ENCODE measurements at places on chromosomes 1 and 21.

- DNase-seq, result no peak
Measured at GRCh38 chr21:31553926-31554325, 105.6 kb upstream of the SOD1 start.

DNA sequence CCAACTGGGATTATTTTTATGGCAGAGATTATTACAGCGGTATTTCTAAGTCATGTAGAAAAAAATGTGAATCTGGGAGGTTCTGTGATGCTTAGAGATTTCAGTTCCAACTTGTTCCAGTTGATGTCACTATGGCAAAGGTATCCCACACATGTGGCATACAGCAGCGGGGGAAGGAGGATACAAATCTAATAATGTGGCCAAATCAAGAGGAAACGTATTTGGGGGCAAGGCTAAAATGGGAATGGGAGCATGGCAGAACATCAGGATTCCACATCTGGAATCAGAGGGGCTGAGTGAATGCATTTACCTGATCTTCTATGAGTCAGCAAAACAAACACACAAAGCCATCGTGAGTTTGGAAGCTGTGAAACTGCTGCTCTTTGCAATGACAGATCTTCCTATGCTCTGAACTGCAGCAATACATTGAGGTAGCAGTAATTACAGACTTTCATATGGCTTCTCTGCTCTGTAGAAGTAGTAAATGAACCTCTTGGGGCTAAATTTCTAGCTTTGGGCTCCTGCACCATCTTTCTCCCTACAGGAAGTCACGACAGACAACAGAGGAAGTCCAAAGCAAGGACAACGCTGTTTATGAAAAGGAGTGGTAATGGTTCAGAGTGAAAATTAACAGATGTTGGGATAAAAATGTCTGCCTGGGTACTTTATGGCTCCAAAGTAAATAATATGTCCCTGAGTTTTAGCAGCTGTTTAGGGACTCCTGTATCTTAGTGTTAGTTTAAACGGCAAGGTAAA lies 55.5 kb downstream of the GABPA start:
- DNase-seq, result peak; percentile 27

DNA sequence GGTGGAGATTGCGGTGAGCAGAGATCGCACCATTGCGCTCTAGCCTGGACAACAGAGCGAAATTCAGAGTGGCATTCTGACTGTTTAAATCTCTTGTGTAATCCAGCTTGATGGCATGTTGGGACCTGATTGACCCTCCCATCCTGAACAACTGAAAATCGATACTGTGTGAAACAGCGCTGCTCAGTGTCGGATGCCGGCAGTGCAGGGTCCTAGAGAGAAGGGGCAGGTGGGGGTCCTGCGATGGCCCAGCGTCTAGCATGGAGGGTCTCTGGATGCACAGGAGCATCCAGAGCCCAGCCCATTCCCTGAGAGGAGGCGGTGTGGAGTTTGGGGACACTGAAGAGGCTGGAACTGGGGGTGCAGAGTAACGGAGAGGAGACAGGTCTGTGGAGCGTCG lies 15.8 kb downstream of the AGT start:
- DNase-seq, result no peak

GRCh38 chr1:24754229-24754628 lies 9.0 kb downstream of the CLIC4 start:
- DNase-seq, result no peak

DNA sequence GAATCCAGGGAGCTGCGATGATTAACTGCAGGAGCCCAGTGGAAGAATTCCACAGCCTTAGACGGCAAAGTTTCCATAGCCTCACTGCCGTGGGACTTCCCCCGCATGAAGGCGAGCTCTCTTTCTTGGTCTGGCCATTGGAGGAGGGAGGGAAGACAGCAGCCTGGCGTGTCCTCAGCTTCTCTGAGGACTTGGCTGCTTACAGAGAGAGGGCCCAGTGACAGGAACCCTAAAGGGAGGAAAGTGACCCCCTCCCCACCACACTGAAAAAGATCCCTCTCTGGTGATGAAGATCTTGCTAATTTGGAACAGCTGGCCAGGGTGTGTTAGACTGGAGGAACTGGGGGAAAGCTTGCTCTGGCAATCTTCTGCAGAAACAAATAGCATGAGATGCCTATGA lies 41.0 kb downstream of the ATP2B4 start:
- no peak for DNase-seq

GRCh38 chr1:103516693-103517092 lies 8.8 kb upstream of the RNPC3 start:
- DNase-seq, result no peak

GRCh38 chr1:46440478-46440877 lies 46.4 kb downstream of the FAAH start:
- DNase-seq, result no peak

- no peak for DNase-seq
Measured at GRCh38 chr1:90319918-90320317, 325.0 kb downstream of the ZNF326 start.

GRCh38 chr1:165228676-165229075 lies 127.8 kb downstream of the LMX1A start:
- peak; percentile 22 for DNase-seq

Measured in AG08396 (cell line).